ENCODE measurements at places on chromosomes 3 and 15.

DNA sequence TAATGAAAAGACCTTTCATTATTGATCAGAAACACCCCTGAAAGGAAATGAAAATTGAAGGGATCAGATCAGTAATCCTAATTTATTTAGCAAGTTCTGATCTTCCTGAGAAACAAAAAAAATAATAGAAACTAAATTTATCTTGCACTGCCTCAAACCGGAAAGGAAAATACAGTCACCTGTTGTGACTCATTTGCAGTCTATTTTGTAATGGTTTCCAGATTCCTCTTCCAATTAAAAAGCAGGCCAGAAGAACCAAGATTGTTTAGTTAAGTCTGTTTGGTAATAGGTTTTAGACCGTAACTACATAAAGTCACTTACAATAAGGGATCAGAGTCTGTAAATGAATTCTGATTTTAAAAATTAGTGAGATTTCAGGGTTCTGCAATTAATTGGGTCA is 49.7 kb upstream of the ATOSA start:
- no peak for DNase-seq

GRCh38 chr3:87046241-87046640 is 55.3 kb upstream of the VGLL3 start:
- DNase-seq: no peak

GRCh38 chr3:59107856-59108815 is 58.3 kb upstream of the CFAP20DC start:
- no peak for DNase-seq

DNA sequence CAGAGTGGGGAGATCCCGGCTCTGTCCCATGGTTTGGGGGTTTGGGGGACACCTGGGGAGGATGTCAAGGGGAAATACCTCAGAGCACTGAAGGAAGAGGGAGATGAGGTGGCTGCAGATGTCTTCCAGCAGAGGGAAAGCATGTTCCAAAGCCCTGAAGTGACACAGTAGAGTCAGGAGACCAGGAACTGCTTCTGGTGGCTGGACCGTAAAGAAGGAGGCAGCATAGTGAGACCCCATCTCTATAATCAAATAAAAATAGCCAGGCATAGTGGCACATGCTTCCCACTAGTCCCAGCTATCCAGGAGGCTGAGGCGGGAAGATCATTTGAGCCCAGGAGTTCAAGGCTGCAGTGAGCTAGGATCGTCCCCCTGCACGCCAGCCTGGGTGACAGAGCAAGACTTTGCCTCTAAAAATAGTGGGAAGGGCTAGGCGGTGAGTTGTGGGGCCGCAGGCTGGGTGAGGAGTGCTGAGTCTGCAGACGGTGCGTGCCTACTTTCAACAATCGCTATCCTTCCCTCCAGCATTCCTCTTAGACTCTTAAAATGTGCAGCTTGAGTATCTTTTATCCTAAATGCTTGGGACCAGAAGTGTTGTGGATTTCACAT is 26.2 kb downstream of the HES1 start:
- DNase-seq: no peak

DNA sequence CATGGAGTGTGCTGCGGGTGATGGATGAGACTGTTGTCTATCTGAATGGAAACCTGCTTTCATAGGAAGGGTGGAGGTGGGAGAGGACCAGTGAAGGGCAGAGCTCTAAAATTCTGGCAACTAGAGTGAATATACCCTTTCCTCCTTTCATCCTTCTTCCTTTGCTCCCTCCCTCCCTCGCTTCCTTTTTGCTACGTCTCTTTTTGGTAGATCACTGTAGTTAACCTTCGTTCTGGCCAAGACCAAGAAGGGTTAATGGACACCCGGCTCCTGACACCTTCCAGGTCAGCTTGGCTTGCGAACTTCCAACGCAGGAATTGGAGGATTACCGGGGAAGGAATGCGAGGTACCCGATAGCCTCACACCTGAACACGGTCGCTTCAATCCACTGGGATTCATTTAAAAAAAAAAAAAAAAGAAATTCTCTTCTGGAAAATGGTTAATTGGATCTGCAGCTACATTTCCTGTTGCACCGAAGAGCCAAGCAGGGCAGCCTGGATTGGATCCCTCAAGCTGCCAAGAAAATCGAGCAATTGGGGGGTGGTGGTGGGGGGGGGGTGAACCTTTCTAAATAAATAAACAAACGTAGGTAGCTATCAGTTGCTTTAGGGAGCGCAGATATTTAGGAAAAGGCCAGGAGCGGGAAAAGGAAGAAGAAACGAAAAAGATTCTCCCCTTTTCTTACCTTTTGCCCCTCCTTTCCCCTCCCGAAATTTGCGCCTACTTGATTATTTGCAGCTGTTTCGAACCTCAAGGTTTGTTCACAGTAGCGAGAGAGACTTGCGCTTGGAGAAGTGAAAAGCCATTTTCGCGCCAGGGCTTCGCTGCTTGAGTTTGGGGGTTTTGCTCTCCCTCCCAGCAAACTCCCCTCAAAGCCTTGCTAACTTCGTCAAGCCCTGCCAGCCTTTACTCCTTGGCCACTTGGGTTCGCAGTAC is 9.5 kb upstream of the NR2F2 start:
- no peak for DNase-seq

- no peak for DNase-seq
These were observed 33.2 kb upstream of the RGMA start for GRCh38 chr15:93121973-93122910.

GRCh38 chr3:58141766-58142345 is 68.9 kb downstream of the DNASE1L3 start:
- no peak for DNase-seq
